ENCODE measurements at places on chromosomes 1 and 21.

GRCh38 chr1:157157501-157158190 is 19.5 kb upstream of the ETV3 start:
- DNase-seq = no peak

GRCh38 chr1:229161740-229162139 is 109.2 kb upstream of the RAB4A start:
- DNase-seq = no peak

GRCh38 chr1:2559509-2560298 is 3.5 kb downstream of the TNFRSF14 start:
- DNase-seq = no peak

- no peak for DNase-seq
These were observed 1.2 kb downstream of the MYOM3 start for GRCh38 chr1:24110642-24111261.

- DNase-seq = no peak
These were observed 56.8 kb downstream of the KCNAB2 start for GRCh38 chr1:6102532-6102845.

- no peak for DNase-seq
These were observed 54.2 kb downstream of the HSPG2 start for GRCh38 chr1:21882721-21883415.

DNA sequence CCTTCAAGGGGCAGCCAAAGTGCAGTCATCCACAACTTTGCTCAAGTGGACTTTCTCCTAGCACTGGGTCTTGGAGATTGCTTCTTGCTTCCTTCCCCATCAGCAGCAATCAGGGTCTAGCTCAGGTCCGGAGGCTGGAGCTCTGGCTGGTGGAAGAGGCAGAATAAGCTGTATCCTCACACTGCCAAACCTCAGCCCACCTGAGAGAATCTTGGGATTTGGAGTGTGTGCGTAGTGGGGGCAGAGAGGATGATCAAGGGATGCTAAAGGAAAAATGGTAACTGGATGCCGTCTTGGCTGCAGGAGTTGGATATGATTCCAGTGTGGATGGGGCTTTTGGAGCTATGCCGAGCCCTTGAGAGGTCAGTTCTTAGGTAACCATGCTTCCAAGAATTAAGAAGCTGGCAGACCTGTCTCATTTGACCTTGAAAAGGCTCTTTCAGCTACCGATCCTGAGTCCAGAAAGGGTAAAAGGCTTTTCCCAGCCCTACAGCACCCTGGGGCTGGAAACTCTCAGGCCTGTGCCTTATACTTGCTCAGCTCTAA is 4.5 kb upstream of the NFASC start:
- no peak for DNase-seq

DNA sequence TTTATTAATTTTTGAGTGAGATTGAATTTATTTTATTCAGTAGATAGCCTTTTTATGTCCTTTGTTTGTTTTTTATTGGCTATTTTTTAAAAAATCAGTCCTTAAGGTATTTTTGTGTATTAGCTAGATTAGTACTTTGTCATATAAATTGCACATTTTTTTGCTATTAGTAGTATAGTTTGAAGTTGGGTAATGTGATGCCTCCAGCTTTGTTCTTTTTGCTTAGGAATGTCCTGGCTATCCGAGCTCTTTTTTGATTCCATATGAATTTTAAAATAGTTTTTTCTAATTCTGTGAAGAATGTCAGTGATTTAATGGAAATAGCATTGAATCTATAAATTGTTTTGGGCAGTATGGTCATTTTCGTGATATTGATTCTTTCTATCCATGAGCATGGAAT is 80.4 kb downstream of the MAN1A2 start:
- no peak for DNase-seq
